ENCODE measurements at places on chromosomes 12 and 14.
A peak's percentile ranks its signal among the peaks of the same experiment; 100 is the strongest.

DNA sequence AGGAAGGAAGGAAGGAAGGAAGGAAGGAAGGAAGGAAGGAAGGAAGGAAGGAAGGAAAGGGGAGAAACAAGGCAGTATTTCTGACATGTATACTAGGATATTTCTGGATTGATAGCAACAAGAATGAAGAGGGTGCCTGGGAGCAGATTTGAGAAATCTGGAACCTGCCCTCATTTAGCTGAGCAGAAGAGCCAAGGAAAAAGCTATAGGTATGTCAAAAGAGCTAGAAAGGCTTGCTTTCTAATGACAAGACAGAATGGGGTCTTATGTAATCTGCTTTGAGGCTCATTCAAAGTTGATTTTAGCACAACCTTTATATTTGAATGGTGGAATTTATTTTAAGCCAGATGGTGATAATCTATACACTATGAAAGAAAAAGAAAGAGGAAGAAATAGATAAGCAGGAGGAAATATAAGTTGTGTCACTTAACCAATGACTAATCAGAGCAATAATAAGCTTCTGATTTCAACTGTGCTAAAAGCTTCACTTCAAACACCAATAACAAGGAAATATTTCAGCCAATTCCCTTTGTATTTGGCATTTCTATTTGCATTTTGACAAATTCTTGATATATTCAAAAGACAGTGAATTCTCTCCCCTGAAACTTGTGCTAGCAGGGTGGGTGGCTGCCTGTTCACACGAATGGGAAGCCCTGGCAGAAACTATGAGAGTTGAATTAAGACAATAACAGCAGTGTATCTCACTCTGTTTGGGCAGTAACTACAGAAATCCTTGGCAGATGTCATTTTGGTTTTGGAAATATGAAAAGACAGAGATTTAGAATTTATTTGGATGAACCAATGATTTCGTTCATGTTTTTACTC lies 76.3 kb upstream of the FLRT2 start:
- DNase-seq, result no peak

- DNase-seq, result no peak
These were observed 161.5 kb downstream of the SEC23A start for GRCh38 chr14:38941488-38941887.

DNA sequence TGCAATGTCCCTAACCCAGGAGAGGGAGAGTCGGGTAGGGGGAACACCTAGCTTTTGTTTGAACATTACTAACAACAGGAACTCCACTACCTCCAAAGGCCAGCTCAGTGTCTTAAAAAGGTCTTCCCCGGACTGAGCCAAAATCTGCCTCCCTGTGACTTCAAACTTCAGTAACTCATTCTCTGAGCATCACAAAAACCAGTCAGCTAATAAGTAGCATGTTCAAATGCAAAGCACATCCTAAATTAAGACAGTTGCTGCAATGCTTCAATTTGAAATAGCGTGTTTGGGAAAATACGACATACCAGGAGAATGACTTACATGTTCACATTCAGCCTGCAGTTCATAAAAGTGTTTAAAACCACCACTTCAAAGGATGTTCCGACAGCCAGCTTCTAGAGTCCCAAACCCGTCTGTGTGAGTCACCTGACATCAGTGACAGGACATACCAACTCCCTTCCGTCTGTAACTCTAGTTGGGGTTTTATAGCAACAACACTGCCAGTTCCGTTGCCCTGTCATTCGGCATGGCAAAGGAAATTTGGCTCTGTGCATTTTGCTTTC lies 13.0 kb downstream of the ZFP36L1 start:
- DNase-seq, result peak; percentile 91

GRCh38 chr12:48329199-48329939 lies 21.4 kb downstream of the ZNF641 start:
- DNase-seq, result no peak

GRCh38 chr12:124739953-124740561 lies 123.6 kb downstream of the SCARB1 start:
- no peak for DNase-seq

- no peak for DNase-seq
These were observed 59.7 kb downstream of the FUT8 start for GRCh38 chr14:65472189-65472588.

DNA sequence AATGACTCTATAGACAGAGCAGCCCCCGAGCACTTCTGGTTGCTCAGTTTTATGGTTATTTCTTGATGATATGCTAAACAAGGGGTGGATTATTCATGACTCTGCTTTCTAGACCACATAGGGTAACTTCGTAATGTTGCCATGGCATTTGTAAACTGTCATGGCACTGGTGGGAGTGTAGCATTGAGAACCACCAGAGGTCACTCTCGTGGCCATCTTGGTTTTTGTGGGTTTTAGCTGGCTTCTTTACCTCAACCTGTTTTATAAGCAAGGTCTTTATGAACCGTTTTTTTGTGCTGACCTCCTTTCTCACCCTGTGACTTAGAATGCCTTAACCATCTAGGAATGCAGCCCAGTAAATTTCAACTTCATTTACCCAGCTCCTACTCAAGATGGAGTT lies 1036.2 kb upstream of the FLRT2 start:
- DNase-seq, result no peak

GRCh38 chr14:60257865-60258264 lies 8.8 kb downstream of the PPM1A start:
- DNase-seq, result no peak

- no peak for DNase-seq
These were observed 11.3 kb downstream of the RAB15 start for GRCh38 chr14:64960762-64961276.

GRCh38 chr14:63551332-63551731 lies 8.2 kb upstream of the PPP2R5E start:
- DNase-seq, result peak; percentile 54

DNA sequence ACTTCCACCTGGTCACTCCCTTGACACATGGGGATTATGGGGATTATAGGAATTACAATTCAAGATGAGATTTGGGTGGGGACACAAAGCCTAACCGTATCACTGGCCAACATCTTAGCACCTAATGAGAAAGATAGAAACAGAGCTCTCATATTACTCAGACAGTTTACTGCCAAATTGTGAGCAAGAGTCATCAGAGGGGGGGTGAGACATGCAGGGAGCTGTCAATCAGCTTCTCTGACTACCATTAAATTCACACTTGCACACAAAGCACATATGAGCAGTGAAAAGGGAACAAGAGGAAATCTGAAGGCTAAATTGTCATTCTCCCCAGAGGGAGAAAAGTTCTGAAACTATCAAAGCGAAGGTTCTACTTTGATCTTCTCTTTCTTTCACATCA lies 78.1 kb upstream of the GRIN2B start:
- DNase-seq, result no peak

GRCh38 chr12:109714141-109714912 lies 702 bp downstream of the FAM222A start:
- DNase-seq, result peak; percentile 60

GRCh38 chr12:126051611-126052107 lies 986.4 kb downstream of the AACS start:
- DNase-seq, result peak; percentile 50

GRCh38 chr14:99909513-99910064 lies 116.4 kb downstream of the EML1 start:
- DNase-seq, result no peak

DNA sequence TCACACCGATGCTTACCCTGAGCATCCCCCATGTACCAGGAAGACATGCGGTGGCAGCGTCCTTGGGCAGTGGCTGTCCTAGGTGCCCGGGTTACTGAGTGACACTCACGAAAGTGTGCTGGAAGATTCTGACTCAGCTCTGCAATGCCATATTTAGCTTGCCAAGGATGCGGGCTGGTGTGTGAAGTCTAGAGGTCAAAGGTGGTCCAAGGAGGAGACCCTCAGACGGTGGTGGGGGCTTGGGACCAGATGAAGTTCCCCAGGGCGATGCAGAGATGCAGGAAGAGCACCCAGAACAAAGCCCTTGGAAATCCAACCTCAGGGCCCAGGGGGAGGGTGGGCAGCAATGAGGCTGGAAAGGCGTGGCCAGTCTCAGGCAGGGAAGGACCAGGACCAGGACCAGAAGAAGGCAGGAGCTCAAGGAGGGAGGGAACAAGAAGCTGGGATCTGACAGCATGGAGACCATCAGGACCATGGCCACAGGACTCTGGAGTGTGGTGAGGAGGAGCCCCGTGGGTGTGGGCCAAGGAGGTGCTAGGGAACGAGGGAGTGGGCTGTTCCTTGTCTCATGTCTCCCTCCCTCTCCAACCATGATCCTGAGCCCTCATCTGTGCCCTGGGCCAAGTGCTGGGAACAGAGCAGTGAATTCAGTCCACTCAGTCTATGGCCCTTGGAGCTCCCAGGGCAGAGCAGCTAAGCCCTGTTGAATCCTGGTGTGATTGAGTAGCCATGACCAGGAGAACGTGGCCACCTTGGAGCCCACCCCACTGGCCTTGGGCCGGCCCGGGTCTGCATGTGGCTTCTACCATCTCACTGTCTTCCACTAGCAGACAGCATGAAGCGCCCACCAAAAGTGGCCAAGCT lies 310.1 kb upstream of the DIO3 start:
- no peak for DNase-seq

GRCh38 chr14:75369506-75369905 lies 58.3 kb upstream of the JDP2 start:
- no peak for DNase-seq

DNA sequence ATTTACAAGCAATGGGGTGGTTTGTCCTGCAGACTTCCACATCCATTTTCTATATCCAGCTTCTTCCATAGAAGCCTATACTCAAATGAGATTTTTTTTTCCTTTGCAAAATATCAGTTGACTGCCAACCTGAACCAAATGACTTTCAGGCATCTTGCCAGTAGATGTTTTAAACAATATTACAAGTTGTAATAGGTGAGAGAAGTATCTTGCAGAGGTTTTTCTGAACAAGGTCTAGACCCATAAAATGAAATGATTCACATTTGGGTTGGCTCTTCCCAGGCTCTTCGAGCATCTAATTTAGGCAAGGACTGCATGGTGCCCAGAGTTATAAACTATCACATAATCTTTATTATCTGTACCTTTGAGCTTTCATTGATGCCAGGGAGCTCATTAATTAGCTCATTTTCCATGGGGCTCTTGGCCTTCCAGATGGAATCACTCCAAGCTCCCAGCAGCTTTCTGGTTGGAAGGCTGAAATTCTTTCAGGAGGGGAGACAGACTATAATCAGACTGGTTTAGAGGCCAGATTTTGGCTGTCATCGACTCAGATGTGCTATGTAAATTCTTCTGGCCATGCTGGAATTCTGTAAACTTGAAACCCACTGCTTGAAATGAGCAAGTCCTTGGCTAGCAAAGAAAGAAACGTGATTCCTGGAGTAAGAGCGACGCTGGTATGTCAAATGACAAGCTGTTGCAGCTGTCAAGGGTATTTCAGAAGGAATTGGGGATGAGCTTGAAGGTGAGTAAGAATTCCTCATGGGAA lies 32.2 kb upstream of the DICER1 start:
- DNase-seq, result no peak

GRCh38 chr12:78018171-78018910 lies 187.6 kb downstream of the NAV3 start:
- no peak for DNase-seq

DNA sequence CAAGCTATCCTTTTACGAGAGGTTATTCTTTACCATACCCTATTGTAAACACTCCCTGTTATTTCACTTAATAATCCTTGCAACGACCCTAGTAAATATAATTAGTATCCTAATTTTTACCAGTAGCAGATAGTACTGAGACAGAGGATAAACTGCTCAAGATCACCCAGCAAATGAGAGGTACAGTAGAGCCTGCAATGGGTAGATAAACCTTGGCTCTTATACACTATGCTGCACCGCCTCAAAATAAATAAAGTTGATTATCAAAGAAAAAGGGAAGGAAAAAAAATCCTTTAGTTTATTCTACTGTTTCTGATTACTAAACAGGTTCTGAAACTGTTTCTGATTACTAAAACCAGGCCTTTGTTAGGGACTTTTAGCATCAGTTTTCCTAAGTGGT lies 22.5 kb downstream of the YBX3 start:
- no peak for DNase-seq
